ENCODE measurements at places on chromosomes 6 and 20. TPM values are rescaled to one million over a fixed set of nuclear protein-coding genes. Genes with fewer than 3 reads are reported as not detected.

Gene KCNQ2
- total RNA-seq: not detected

Gene RTN4IP1
- 5.5 TPM for total RNA-seq

GRCh38 chr20:38226553-38226952, 34.0 kb downstream of the KIAA1755 start:
- no peak for DNase-seq

DNA sequence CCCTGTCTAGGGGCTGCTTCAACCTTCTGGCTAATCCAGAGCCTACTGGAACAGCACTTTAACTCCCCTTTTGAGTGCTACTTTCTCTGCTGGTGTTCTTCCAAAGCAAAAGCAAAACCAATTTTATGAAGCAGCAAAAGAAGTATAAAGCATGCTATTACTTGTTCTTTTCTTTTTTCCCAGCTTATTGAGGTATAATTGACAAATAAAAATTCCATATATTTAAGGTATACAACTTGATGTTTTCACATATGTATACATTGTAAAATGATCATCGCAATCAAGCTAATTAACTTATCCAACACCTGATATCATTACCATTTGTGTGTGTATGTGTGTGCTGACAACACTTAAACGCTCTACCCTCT, 14.9 kb downstream of the ID4 start:
- DNase-seq: no peak

DNA sequence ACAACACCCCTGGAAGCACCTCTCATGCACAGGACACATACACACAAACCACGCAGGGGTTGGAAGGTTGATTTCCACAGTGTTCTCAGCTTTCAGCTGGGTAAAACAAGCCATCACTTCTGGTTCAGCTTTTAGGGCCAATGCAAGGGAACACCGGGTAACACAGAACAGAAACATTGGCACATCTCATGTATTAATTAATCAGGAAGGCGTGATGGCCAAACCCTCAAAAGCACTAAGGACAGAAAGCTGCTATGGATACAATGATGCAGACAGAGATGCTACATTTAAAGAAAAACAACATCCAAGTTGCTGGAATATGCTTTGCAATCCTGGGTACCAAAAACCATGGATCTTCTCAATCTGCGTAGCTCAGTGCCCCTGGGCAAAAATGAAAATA, 104.3 kb upstream of the BEND6 start:
- no peak for DNase-seq

DNA sequence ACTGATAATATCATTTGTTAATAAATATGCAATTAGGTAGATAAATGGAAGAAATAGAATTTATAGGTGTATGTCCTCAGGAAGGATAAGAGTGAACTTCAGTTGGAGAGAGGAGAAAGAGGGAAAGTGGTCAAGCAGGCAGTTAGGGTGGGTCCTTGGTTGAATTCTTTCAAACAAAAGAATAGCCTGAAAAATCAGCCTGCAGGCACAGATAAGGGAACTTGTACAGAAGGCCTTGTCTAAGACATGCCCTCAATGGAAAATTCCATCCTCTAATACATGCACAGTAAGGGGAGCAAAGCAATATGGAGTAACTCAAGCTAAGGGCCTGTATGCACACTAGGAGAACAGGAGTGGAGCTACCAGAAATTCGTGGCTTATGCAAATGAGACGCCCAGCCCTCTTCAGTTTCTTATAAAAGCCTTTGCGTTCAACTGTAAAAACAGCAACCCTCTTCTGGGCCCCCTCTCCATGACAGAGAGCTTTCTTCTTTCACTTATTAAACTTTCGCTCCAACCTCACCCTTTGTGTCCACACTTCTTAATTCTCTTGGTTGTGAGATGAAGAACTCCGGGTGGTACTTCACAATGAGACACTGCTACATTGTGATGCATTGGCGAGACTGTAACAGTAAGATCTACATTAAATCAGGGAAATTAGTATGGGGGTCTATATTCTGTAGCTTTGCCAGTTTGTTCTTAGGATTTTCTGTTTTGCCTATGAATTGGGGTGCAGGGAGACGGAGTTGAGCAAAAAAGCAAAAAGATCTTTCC, 147.0 kb downstream of the HS3ST5 start:
- DNase-seq: no peak

DNA sequence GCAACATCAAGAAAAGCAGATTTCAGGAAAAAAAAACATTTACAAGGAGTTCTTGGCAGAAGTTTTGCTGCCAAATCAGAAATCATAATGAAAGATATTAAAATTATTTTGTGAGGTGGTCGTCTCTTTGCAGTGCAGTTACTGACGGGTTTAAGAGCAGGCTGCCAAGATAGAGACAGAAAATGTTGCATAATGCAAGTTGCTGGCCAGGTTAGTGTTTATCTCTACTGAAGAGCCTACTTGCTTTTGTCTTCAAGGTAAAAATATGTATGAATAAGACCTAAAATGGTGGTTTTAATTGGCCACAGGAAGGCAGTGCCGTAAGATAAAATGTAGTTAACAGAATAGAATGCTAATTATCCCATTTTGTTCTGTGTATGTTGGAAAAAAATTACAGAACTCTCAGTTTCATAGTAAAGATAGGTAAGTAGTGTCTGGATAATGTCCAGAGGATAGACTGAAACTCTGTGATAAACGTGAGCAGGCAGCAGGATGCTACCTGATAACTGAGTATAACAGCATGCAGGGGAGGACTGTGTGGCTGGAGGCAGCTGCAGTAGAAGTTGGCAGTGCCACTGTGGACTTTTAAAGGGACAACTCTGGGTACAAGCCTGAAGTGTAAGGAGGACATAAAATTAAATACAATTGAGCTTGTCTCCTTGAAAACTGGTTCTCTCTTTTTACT, 13.9 kb downstream of the FOXO3 start:
- no peak for DNase-seq
